ENCODE measurements at places on chromosomes 16 and 17. TPM values are rescaled to one million over a fixed set of nuclear protein-coding genes. Genes with fewer than 3 reads are reported as not detected.

GRCh38 chr16:70430667-70431536 is 8.0 kb downstream of the ST3GAL2 start:
- peak; percentile 65 for DNase-seq

GRCh38 chr17:13320046-13320785 is 281.5 kb downstream of the HS3ST3A1 start:
- no peak for DNase-seq

- no peak for DNase-seq
Observed at GRCh38 chr17:81870981-81871386, at the start of gene ARHGDIA. Gene ARHGDIA (minus strand): TSS chr17:81871337. CDS start chr17:81869930, 1,407 bp downstream.

DNA sequence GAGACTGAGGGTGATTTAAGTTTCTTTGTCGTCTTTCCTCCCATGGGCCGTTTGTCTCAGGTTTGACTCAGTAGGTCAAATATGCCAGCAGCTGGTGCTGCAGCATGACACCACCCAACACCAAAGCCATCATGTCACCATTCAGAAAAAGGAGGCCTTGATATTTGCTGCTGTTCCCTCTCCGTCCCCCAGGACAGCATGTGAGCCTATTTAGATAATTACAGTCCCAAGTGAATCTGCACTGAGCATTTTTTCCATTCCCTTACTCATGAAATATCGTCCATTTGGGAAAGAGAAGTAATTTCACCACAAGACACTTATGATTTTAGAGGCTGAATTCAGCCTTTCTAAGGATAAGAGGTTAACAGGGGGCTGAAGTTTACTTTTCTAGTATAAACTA is 62.2 kb upstream of the ADORA2B start:
- DNase-seq = no peak

GRCh38 chr16:5944971-5945370 is 847.4 kb upstream of the EEF2KMT start:
- no peak for DNase-seq

The BAIAP3 gene
- total RNA-seq = 0.46 TPM

DNA sequence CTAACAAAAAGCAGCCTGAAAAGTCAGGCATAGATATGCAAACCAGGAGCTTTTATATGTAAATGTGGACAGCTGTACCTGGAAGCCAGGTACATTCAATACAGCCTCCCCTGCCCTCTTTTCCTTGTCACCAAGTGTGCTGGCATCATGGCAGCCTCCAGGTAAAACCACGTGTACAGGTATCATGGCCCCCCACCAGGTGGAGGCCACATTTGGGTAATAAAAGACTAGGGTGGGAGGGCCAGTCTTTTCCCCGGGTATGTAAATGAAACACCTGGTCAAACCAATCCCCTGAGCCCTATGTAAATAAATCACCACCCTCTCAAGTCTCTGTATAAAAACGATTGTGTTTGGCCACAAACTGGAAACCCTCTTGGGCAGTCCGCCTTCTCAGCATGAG is 226.4 kb upstream of the GOT2 start:
- no peak for DNase-seq

DNA sequence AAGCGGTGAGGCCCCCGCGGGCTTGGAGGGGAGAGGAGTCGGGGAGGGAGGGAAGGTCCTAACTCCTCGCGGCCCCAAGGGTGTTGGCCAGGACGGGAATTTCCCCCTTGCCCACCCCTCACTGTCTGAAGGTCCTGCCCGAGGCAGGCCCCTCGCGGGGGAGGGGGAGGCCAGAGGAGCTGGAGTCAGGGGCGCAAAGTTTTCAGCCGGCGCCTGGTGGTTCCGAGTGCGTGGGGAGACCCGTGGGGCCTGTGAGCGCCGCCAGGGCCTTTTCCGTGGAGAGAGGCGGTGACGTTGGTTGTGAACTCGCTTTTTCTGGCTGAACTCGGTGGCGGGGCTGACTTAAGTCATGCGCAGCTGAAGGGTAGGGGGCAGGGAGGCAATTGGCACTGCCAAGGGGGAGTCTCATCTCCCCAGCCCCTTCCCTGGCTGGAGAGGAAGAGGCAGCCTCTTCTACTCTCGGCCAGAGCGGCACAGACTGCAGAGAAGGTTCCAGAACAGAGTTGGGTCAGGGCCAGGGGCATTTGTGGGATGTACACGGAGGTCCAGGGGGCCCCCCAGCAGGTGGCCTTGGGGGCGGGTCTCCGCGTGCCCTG is 1.5 kb downstream of the CACNA1H start:
- no peak for DNase-seq

- DNase-seq = no peak
Observed at GRCh38 chr17:28249706-28250105, 69.3 kb upstream of the TMEM97 start.
